ENCODE measurements at places on chromosomes 3 and 15.

DNA sequence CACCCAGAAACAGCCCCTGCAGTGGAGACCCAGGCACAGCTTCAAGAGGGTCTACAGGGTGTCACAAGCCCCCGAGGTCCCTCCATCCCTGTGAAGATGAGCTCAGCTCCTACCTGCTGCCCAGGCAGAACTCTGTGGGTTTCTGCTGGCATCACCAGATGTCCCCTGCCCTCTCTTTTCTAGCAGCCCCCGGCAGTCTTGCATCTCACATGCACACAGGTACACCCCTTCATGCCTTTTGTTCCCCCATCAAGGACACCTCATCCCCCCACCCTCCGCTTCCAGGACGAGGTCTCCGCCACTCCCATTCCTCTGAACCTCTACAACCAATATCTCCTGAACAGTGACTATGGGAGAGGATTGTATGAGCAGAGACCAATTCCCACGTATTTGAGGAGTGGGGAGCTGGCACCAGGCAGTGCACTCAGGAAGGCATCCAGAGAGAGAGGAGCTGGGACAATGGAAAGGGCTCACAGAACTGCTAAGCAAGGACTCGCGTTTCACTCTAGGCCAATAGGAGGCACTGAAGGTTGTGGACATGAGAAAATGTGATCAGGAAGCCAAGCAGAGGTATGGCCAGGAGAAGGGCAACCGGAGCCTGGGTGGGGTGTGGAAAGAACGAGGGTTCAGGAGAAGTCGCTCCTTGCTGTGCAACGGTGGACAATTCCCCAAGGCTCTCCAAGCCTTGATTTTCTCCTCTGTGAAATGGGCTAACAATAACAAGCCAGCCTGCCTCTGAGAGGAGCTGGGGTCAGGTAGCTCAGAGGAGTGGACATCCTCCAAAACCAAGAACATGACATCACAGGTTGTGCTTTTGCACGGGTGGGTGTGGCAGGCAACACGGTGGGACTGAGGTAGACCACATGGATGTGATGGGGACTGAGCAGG is 115.2 kb downstream of the CHSY1 start:
- DNase-seq: no peak

DNA sequence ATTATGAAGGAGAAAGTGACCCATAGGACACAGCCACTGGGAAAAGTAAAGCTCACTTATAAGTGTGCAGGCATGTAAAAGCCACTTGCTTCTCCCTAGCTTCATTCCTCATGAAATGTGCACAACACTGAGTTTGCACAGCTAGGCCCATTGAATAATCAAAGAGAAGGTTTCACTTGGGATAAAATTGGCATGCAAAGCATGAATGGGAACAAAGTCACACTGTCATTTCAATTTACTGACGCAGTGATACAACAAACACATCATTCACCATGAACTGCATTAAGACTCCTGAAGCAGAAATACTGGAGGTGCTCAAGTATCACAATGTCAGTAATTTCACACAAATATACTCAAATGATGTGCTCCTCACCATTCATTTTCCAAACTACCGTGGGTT is 61.1 kb downstream of the KCNMB2 start:
- no peak for DNase-seq

DNA sequence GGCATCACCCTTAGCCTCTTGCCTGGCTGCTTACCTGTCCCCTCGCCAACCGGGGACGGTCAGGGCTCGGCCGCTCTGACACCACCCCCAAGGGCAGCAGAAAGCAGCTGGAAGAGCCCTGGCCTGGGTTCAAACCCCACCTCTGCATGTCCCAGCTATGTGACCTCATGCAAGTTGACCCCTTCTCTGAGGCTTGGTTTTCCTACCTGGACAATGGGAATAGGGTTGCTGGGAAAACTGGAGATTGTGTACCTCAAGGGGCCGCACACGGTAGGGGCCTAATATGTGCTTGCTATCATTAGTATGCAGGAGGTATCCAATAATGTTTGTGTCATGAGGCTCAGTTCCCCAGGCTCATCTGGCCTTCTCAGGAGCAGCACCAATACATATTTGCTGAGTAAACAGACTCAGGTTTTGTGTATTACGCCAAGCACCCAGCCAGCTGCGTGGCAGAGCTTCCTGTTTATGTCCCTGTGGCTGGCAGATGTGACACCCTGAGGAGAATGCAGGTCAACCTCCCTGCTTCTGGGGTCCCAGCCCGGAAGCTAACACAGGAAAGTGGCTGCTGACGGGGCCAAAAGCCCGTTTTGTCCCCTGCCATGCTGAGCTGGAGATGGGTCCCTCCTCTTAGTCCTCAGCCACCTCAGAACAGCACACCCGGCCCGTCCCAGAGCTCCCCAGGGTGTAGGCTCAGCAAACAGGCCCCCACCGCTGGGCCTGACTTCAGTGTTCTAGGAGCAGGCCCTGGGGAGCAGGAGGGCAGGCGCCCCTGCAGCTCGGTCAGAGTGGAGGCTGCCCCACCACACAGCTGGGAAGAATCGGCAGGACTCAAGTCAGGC is 29.7 kb downstream of the PLXND1 start:
- no peak for DNase-seq

DNA sequence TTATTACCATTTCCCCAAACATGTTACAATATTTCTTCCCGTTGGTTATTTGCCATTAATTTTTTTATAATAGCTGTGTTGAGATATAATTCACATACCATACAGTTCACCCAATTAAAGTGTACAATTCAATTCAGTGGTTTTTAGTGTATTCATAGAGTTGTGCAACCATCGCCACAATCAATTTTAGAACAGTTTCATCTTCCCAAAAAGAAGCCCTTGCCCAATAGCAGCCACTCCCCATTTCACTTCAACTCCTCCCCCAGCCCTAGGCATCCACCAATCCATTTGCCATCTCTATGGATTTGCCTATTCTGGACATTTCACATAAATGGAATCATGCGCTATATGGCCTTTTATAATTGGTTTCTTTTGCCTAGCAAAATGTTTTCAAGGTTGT is 225.1 kb downstream of the EPHB1 start:
- no peak for DNase-seq

DNA sequence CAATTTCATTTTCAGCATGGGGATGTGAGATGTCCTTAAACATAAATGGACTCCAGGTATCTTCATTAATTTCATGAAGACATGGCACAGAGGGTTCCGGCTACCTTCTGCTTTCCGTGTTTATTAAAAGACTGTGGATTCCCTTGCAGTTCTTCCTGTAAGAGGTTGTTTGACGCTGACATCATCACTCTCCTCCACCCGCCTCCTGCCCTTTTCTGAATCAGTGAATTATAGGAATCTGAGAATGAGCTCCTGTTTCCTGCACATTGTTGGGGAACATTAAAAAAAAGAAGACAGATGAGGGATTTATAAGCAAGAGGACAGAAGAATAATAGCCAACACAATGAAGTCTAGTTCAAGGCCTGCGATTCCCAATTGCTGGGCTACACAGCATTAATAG is 191.3 kb downstream of the LPP start:
- DNase-seq: no peak

Measured in activated naive CD8-positive, alpha-beta T cell treated with anti-CD3 and anti-CD28 coated beads, Interleukin-2, amount 10 ng/mL, durations not matched to agents 7 days and 5 days (primary cell).